Esophagus squamous epithelium (tissue), 5 donors: ENCODE measurements at places on chromosomes 7 and 10.

- no peak for DNase-seq
These were observed 11.4 kb downstream of the C10orf53 start for GRCh38 chr10:49690698-49691356.

- DNase-seq = no peak
These were observed 5.2 kb downstream of the CLIP2 start for GRCh38 chr7:74294191-74294998.

GRCh38 chr10:110353244-110354119, 48.8 kb upstream of the SMNDC1 start:
- DNase-seq = no peak

- no peak for DNase-seq
These were observed 37.6 kb upstream of the NCAPG2 start for GRCh38 chr7:158742065-158742821.

GRCh38 chr10:24278176-24278889, 69.4 kb downstream of the KIAA1217 start:
- no peak for DNase-seq

GRCh38 chr7:121480566-121481335, 84.6 kb upstream of the FAM3C start:
- DNase-seq = no peak

DNA sequence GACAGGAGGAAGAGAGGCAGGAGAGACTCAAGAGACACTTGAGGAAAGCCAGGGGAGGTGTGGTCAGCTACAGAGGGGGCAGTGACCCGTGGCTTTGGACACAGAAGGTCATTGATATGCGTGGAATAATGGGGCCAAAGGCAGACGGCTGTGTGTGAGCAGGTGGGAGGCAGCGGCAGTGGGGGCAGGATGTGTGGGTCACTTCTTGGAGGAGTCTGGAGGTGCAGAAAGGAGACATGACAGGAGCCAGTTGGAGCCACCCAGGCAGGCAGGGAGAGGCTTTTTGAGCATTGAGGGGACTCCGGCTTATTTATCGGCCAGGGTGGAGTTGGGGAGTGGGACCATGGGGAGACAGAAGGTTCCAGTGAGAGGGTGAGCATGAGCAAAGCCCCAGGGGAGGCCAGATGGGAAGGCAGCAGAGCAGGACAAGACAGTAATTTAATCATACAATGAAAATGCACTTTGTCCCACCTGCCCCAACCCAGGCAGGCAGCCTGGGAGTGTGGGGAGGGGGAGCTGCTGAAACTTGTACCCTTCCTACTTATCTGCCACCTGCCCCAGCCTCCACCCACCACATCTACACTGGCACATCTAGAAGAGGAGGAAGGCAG, 5.0 kb downstream of the LDB3 start:
- no peak for DNase-seq

DNA sequence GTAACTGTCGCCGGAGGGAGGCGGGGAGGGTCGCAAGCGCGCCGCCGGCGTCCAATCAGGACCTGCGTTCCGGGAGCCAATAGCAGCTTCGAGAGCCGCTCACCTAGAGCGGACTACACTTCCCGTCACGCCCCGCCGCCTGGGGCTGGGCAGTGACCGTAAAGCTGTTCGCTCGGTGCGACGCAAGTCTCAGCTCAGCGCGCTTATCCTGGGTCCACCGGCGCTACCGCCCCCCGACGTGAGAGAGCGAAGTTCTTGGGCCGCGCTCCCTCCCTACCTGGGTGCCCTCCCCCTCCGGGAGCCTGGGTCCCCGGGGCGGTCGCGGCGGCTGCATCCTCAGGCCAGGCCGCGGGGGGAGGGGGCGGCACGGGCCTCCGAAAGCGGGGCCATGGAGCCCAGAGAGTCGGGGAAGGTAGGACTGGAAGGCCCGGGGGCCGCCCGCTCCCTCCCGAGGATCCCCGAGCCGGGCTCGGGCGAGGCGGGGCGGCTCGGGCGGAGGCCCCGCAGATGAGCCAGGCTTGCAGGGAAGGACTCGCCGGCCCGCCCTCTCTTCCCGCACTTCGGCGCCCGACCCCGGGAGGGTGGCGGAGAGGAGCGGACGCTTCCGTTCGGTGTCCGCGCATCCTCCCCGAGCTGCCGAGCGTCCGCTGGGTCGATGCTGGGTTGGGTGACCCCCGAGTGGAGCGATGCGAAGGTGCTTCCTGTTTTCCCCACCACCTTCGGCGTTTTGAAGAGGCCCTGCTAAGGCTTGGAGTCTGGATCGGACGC, at the start of gene ZNF862:
Gene ZNF862, plus strand, starts transcription at position 152 of the 768 bp plus-strand sequence. Its CDS starts 237 bp downstream, at position 389.
- DNase-seq = peak; percentile 90

- DNase-seq = no peak
These were observed 2.4 kb downstream of the NKX2-3 start for GRCh38 chr10:99534939-99535763.

- no peak for DNase-seq
These were observed 14.2 kb downstream of the TFAM start for GRCh38 chr10:58399410-58399809.

GRCh38 chr10:13099144-13099665, 758 bp upstream of the OPTN start:
- no peak for DNase-seq

DNA sequence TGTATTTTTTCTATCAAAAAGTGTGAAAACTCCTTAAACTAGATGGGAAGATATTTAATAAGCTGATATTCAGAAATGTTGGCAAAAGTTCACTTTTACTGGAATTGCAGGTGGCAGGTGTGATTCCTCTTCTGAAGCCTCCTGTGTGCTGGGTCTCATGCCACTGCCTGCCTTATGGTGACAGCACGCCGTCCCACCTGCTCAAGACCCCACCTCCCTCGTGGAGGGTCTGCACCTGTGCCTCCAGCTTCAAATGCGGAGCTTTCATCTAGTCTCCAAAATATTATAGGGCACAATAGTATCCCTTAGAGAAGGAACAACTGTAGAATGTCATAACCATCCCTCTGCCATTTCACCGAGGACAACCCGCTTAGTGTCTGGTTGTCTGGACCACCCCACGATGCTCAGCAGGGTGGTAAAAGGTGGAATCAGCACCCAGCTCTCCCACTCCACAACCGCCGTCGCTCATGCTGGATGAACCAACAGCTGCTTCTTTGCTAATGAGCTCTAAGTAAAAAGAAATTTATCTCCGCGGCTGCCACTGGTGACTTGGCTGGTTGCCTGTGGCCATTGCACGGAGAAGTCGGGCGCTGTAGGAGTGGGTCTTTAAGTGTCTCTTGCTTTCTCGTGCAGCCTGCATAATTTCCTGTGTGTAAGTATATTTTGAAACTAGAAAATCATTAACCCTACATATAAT, 119.3 kb upstream of the TCERG1L start:
- no peak for DNase-seq

- DNase-seq = no peak
These were observed 67.1 kb downstream of the IKZF1 start for GRCh38 chr7:50371551-50372021.

DNA sequence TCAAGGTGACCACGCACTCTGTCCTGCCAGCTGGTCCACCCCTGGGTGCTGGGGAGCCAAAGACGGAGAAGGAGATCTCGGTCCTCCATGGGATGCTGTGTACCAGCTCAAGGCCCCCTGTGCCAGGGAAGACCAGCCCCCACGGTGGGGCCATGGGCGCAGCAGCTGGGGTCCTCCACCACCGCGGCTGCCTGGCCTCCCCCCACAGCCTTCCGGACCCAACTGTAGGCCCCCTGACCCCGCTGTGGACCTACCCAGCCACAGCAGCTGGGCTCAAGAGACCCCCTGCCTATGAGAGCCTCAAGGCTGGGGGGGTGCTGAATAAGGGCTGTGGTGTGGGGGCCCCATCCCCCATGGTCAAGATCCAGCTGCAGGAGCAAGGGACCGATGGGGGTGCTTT, 5.4 kb downstream of the NYAP1 start:
- no peak for DNase-seq

- no peak for DNase-seq
These were observed 118.0 kb downstream of the CREB5 start for GRCh38 chr7:28530175-28530802.

- DNase-seq = no peak
These were observed 38.2 kb upstream of the BET1 start for GRCh38 chr7:94042381-94042780.

DNA sequence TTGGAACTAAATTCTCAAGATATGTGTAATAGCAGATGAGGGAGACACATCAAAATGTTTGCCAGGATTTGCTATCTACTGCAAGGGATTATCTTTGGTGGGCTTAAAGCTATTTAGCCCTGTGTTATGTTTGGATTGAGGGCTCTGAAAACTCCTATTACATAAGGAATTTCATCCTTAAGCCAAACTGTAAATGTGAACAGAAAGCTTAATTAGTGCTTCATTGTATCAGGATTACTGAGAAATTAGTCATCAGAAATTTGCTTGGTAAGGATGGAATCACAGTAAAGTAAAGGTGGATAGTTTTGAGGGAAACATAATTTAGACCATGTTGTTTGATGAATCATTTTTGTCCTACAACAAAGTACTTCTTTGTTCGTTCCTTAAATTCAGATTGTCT, 8.3 kb downstream of the ANKRD7 start:
- no peak for DNase-seq

DNA sequence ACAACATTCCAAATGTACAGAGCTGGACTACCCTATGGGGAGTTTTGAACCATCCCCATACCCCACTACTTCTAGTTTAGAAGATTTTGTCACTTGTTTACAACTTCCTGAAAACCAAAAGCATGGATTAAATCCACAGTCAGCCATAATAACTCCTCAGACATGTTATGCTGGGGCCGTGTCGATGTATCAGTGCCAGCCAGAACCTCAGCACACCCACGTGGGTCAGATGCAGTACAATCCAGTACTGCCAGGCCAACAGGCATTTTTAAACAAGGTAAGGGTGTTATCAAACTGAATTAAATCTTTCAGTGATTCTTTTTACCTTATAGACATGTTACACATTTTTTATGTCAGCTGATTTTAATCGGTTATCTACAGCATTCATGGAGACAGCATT, 41.5 kb downstream of the AHR start:
- DNase-seq = no peak

DNA sequence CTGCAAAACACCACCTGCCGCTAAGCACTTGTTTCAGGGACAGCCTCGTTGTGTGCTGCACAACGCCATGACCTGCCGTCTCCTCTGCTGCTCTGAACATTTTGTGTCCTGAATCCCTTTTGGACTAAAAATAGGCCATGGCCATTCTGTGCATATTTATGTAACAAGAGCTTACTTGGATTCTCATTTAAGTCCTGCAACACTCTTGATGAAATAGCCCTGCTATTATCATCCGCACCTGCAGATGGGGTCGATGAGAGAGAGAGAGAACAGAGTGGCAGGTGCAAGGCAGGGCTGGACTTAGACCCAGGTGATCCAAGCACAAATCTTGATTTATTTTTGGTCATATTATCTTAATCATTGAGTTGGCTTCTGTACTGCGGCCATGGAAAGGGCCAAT, 121.2 kb upstream of the PRKCQ start:
- no peak for DNase-seq

- no peak for DNase-seq
These were observed 2.2 kb downstream of the DNAJC30 start for GRCh38 chr7:73681031-73681430.

DNA sequence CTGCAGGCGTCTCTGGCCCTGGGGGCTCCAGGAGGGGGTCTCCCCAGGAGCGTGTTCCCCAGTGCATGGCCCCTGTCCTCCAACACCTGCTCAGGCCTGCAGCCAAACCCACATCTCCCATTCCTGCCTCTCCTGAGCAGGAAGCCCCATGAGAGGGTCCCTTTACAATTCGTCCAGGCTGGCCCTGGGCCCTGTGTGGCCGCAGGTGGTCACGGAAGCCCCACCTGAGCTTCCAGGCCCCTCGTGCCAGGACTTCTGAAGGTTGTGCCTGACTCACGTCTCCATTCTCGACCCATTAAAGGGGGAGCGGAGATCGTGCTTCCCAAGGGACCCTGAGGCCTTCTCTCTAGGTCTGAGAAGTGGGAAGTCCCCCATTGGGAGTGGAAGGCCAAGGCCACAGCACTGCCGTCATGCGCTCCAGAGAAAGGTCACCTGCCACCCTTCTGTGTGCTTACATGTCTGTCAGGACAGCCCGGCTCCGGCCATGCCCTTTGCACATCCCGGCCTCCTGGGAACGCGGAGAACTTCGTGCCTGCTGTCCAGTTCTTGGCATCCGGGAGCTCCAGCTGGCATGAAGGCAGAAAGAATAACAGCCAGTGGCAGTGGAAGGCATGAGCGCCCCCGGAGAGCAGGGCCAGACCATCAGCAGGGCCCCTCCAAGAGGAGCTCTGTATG, 382.3 kb downstream of the DNAJB6 start:
- DNase-seq = no peak

GRCh38 chr10:121595806-121596688, 2.2 kb downstream of the FGFR2 start:
- DNase-seq = no peak

DNA sequence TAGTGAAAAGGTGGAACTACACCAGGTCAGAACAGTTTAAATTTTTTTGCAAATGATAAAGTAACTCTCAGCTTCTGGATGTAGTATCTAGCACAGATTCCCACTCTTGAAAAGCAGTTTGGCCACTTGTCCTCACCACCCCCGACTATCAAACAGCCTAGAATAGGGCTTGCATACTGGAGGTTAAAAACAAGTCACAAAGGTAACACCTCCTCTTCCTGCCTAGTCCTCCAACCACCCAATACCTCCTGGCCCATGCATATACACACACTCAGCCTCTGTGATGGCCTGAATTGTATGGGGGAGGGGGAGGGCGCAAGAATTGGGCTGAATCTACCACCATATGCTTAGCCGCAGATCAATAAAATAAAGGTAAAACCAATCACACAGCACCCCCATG, 5.7 kb downstream of the SKAP2 start:
- DNase-seq = no peak

DNA sequence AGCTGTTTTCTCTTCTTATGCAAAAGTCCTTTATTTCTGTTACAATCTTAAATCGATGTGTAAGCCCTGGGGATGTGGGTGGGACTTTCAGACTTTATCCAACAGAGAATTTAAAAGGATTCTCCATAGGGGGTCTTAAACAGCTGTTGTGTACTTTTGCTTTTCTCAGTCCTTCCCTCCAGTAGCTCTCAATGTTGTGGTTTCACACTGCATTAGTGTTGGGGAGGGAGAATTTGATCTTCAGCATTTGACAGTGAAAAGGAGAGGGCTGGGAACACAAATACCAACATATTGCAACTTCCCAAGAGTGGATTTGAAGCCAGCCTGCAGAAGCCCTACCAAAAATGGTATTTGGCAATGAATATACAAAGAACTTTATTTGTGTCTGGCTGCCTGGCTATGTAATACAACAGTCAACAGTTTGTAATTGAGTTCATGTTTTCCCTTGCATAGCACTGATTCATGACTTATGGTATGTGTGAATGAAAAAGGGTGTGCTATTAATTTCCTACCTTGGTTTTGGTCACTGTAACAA, 80.1 kb upstream of the CAPZA2 start:
- no peak for DNase-seq

GRCh38 chr10:122126763-122127659, 138.0 kb downstream of the TACC2 start:
- DNase-seq = no peak

- DNase-seq = no peak
These were observed 64.3 kb downstream of the FOXI2 start for GRCh38 chr10:127801302-127801701.
